ENCODE measurements at places on chromosomes 1 and 21.
A peak's percentile ranks its signal among the peaks of the same experiment; 100 is the strongest.

- H3K4me3 ChIP-seq = no peak overlapping the region
- no peaks in the 10 kb centered on the region for H3K27me3 ChIP-seq
- peaks cover 89% of the 10 kb centered on the region for H3K4me1 ChIP-seq
- no peak for DNase-seq
Measured at GRCh38 chr1:15899266-15899665, 51.8 kb downstream of the SPEN start.

DNA sequence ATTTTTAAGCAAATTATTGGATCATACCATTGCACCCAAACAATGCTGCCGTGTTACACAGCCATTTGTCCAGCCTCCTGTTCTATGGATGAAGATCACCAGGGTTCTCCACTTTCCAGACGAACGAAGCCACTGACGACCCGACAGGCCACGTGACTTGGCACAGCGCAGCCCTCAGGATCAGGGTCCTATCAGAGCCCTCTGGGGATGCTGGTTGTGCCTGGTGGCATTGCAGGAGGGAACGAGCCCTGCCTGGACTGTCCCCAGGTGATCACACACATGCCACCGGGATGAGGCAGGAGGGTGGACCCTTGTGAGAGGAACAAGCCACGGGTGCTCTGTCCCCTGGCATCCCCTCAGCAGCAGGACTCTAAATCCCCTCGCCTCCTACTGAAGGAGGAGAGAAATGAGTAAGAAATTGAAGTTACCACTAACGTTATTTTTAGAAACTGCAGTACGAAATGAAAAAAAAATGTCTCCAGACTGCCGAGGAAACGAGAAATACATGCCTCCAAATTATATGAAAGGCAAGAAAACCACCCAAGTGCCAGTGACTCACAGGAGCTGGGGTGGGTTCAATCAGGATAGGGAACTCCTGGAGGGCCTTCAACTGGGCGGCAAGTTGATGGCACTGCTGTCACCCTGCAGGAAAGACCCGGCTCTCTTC lies 58.7 kb upstream of the PDE9A start:
- H3K27ac ChIP-seq = no peak overlapping the region
- no peak overlapping the region for H3K4me3 ChIP-seq
- no peaks in the 10 kb centered on the region for H3K27me3 ChIP-seq
- H3K36me3 ChIP-seq = no peaks in the 10 kb centered on the region
- no peaks in the 10 kb centered on the region for H3K4me1 ChIP-seq
- DNase-seq = no peak

GRCh38 chr1:97745912-97746311 lies 174.9 kb downstream of the DPYD start:
- no peaks in the 10 kb centered on the region for H3K36me3 ChIP-seq
- no peak for DNase-seq
- no peak overlapping the region for H3K27ac ChIP-seq
- H3K4me3 ChIP-seq = no peak overlapping the region
- no peaks in the 10 kb centered on the region for H3K27me3 ChIP-seq
- H3K4me1 ChIP-seq = no peaks in the 10 kb centered on the region

DNA sequence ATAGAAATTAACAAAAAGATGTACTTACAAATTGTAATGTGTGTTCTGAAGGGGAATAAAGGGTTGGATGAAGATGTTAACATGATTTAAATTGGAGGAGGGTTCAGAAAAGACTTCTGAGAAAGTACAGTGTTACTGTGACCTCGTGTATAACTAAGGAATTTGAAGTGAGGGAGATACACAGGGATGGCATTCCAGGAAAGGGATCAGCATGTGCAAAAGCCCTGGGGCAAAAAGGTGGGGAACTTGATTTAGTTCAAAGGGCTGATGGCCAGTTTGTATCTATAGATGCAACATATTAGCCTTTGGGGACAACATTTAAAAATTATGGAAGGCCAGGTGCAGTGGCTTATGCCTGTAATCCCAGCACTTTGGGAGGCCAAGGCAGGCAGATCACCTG lies 33.3 kb upstream of the DEGS1 start:
- no peak overlapping the region for H3K4me3 ChIP-seq
- no peak overlapping the region for H3K27ac ChIP-seq
- no peak for DNase-seq
- H3K4me1 ChIP-seq = no peaks in the 10 kb centered on the region

DNA sequence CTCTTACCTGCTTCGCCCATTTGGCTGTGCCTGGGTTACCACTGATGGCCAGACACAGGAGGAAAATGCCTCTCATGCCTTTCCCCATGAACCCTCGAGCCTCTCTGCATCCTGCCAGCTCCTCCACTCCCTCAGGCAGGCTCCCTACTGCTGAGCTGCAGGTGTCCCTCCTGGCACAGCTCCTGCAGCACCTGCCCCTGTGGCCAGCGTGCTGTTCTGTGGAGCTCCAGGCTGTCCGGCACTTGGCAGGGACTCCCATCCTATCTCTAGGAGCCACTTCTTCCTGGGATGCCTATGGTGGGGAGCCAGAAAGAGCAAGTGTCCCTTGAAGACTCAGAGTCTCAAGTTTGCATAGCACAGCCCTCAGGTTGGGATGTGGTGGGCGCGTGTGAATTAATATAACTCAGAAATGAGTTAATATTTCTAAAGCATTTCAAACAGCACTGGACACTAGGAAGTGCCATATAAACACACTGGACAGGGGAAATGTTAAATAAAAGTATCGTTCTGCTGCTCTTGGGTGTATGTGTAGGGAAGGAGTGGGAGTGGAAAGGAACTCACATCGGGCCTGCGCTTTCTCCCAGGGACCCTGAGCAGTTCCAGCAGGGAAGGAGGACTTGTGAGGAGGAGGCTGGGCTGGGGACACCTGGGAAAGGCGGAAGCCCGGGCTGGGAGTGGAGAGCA lies 2.7 kb downstream of the LRRC71 start:
- peaks cover 35% of the 10 kb centered on the region for H3K4me1 ChIP-seq
- H3K36me3 ChIP-seq = no peaks in the 10 kb centered on the region
- no peak overlapping the region for H3K4me3 ChIP-seq
- H3K27me3 ChIP-seq = peaks cover 78% of the 10 kb centered on the region

DNA sequence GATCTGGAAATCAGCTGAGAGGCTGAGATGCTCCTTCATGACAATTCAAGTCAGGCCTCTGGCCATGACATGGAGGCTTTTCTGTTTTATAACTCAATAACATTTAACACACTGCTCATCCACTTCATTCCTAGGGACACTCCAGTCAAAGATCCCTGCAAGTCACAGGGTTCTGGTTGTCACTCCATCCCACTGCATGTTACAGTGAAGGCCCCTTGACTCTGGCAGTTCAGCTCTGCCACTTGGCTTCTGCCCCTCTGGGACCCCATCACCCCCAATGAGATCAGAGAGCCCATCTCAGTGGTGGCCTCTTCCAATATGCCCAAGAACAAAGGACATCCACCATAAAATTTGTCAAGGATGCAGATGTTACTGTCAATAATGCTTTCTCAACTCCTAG lies 10.0 kb upstream of the FAM110D start:
- H3K4me1 ChIP-seq = no peaks in the 10 kb centered on the region
- H3K27ac ChIP-seq = no peak overlapping the region
- no peak for DNase-seq
- no peaks in the 10 kb centered on the region for H3K36me3 ChIP-seq
- no peak overlapping the region for H3K4me3 ChIP-seq

DNA sequence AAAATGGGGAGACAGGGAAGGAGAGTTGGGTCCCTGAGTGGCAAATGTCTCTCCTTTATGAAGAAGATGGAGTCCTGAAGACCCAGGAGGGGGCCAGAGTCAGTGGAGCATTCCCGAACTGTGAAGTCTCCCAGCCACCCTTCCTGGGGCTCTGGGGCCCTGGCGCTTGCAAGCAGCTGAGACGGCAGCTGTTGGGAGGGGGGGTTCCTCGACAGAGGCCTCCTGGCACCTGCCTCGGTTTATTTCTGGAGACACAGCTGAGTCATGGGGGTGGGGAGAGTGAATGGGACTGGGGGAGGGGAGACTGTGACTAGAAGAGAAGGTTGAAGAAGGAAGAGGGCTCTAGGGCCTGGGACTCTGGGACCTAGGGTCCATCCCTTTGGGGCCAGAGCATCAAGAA lies 14.0 kb downstream of the NES start:
- H3K27ac ChIP-seq = peak overlapping the region; percentile 63
- peaks cover 90% of the 10 kb centered on the region for H3K4me1 ChIP-seq
- no peak overlapping the region for H3K4me3 ChIP-seq

- H3K27me3 ChIP-seq = no peaks in the 10 kb centered on the region
- no peaks in the 10 kb centered on the region for H3K36me3 ChIP-seq
- no peak overlapping the region for H3K27ac ChIP-seq
- no peak for DNase-seq
- no peak overlapping the region for H3K4me3 ChIP-seq
Measured at GRCh38 chr1:245310571-245311531, 156.1 kb downstream of the KIF26B start.

- DNase-seq = no peak
- no peaks in the 10 kb centered on the region for H3K4me1 ChIP-seq
- H3K27ac ChIP-seq = no peak overlapping the region
- no peaks in the 10 kb centered on the region for H3K36me3 ChIP-seq
- no peak overlapping the region for H3K4me3 ChIP-seq
- H3K27me3 ChIP-seq = no peaks in the 10 kb centered on the region
Measured at GRCh38 chr1:190019717-190020116, 457.9 kb downstream of the BRINP3 start.
